ENCODE measurements at places on chromosomes 7 and 10.

DNA sequence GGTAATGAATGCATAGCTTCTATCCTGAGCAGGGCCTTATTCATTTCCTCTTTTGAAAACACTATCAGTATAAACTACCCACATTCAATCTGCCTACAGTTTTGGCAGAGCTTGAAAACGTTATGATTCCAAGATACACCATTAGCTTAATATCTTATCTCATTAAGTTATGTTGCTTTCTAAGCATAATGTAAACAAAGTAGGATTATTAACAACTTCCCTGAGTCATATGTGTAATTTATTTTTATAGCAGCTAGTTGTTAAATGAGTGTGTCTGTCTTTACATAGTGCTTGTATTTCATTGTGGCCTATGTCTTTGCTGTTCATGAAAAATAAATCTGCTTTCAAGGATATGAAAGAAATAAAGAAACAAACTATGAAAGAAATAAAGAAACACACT lies 106.2 kb upstream of the DLX6 start:
- DNase-seq = no peak

- no peak for DNase-seq
Measured at GRCh38 chr7:155935005-155935557, 122.8 kb upstream of the SHH start.

DNA sequence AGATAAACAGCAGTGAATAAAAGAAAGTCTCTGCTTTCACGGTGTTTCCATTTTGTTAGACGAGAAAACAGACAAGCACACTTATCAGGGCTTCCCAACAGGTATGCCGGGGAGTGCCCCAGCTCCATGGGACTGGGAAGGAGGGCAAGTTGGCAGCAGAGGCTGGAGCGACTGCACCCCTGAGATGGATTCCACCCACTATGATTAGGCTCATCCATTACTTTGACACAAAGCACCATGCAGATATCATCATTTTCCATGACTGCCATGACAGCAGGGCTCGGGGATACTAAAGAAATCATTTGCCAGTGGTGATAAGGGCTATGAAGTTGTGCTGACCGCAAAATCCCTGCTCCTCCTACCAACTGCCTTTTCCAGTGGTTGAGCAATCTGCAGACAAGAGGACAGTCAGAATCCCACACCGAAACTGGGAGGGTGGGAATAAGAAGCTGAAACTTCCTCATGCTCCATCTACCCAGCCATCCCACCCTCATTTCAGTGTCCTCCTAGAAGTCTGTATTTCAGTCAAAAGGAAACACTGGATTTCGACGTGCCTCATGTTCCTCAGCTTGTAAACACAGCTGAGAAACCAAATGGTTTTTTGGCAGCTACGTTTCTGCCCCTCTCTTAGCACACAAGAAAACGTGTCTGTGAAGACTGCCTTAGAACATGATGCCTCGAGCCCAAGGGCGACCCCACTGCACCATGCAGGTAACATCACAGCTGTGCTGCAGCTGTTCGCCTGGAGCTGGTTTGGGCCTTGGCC lies 15.5 kb downstream of the CREB3L2 start:
- no peak for DNase-seq

DNA sequence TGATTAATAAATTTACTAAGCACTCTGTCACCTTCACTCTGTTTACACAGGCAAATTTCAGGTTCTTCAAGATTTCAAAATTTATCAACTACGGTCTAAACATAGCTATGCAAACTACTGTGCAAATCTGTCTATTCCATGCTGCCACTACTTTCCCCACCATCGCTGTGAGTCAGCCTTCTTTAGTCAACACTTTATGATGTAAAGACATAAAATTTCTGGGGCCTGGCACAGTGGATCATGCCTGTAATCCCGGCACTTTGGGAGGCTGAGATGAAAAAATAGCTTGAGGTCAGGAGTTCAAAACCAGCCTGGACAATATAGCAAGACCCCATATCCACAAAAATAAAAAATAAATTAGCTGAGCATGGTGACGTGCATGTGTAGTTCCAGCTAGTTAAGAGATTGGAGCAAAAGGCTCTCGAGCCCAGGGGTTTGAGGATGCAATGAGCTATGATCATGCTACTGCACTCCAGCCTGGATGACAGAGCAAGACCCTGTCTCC lies 42.6 kb downstream of the CNOT4 start:
- DNase-seq = no peak

- no peak for DNase-seq
Measured at GRCh38 chr10:70742537-70743429, 42.4 kb downstream of the TBATA start.

- DNase-seq = no peak
Measured at GRCh38 chr7:100053215-100053614, 3.6 kb downstream of the ZSCAN21 start.

DNA sequence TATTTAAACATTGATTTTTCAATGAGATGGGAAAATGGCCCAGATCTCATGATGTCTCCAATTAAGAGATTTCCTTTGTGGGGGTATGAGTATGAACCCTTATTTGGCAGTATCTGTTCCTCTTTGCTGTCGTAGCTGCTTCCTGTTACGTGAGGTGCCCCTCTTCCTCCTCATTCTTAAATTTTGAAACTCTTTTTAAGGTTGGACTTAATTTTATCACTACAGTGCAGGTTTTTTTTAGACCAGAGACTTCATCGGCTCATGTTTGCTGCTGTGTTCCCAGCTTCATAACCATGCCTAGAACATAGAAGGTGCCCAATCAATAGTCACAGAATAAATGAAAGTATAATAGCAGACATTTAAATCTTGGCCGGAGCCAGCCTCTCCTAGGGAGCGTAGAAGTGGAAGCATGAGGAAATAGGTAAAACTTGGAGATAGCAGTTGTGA lies 2.4 kb downstream of the MIOS start:
- DNase-seq = peak; percentile 57

- DNase-seq = no peak
Measured at GRCh38 chr7:156682928-156683327, 42.4 kb downstream of the RNF32 start.

DNA sequence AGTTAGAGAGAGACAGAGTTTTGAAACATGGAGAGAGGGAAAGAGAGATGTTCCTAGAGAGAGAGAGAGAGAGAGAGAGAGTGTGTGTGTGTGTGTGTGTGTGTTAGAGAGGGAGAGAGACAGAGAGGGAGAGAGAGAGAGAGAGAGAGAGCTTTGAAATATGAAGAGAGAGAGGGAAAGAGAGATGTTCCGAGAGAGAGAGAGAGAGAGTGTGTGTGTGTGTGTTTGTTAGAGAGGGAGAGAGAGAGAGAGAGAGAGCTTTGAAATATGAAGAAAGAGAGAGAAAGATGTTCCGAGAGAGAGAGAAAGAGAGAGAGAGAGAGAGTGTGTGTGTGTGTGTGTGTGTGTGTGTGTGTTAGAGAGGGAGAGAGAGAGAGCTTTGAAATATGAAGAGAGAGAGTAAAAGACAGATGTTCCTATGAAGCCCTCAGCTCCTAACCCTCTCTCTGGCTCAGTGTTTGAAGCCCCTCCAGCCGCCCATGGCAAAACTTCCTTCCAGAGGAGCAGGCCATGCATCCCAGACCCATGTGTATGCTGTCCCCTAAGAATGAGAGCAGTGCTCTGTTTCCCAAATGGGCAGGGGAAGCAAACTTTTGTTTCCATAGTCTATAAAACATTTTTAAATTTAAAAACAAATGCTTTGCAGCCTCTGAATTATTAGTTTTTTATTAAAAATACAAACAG lies 130.9 kb downstream of the KCNMA1 start:
- DNase-seq = no peak

- peak; percentile 18 for DNase-seq
Measured at GRCh38 chr10:114103284-114103683, 59.6 kb downstream of the ADRB1 start.

GRCh38 chr10:1400101-1401070 lies 336.9 kb downstream of the ADARB2 start:
- no peak for DNase-seq
